Stimulated activated CD8-positive, alpha-beta memory T cell treated with anti-CD3 and anti-CD28 coated beads, Interleukin-15, amount 100 ng/mL, for 4 hours (primary cell): ENCODE measurements at places on chromosomes 1 and 21.

- DNase-seq = no peak
These were observed 25.3 kb downstream of the TFF3 start for GRCh38 chr21:42289926-42290325.

DNA sequence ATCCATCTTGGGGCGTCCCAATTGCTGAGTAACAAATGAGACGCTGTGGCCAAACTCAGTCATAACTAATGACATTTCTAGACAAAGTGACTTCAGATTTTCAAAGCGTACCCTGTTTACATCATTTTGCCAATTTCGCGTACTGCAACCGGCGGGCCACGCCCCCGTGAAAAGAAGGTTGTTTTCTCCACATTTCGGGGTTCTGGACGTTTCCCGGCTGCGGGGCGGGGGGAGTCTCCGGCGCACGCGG is 282 bp upstream of the SOD1 start:
- DNase-seq = no peak

GRCh38 chr1:41648230-41648629 is 163.7 kb upstream of the EDN2 start:
- DNase-seq = no peak

- DNase-seq = no peak
These were observed 236.6 kb downstream of the HHAT start for GRCh38 chr1:210565306-210565705.

GRCh38 chr1:5845376-5845775 is 146.8 kb downstream of the NPHP4 start:
- DNase-seq = no peak

DNA sequence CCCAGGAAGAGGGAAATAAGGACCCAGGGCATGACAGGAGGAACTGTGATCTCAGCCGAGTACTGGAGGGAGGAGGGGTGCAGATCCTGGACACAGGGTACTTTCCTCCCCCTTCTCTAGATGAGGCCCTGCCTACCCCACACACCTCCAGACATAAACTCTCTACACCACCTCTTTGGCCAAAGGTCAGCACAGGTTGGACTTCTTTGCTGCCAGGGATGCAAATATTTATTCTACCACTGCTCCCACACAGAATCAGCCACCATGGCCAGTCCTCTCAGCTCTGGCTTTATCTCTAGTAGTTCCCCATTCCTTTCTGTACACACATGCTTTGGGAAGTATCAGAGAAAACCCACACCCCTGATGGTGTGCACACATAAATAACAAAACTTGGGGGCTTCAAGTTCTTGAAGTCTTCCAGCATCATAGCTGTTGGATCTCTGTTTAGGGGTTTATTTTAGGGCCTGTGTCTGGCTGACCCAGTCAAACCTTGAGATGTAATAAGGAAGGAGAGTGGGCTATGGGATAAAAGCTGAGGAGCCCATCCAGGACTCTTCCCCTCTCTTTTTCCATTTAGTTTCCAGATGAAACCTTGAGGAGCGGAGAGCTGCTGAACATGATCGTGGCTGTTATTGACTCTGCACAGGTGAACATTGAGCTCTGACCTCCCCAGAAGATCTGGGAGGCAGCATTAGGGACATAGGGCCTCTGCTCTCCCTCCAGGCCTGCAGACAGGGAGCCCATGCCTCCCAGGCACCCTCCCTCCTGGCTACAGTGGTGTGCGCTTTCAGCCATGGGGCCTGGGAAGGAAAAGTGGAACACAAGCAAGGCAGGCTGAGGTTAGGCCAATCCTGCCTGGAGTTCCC is 6.7 kb upstream of the SLC27A3 start:
- no peak for DNase-seq

- no peak for DNase-seq
These were observed 32.4 kb downstream of the CDK18 start for GRCh38 chr1:205536759-205537361.

DNA sequence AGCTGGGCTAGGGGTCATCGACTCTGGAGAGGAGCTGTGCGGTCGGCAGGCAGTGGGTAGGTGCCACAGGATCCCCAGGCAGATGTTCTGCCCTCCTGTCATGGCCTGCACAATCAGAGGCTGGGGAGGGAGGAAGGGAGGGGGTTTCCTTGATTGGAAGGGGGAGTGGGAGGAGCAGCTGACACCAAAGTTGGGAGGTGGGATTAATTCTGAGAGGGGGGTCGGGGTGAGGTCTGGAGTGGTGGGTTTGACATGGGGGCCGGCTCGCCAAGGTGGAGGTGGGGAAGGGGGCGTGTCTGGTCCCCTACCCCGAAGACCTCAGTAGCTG is 651 bp upstream of the HPCA start:
- DNase-seq = no peak

- DNase-seq = no peak
These were observed at the start of gene DSCAM for GRCh38 chr21:40846587-40847411. DSCAM (minus strand) TSS chr21:40847158; CDS start chr21:40846661, 497 bp downstream.

GRCh38 chr1:15224259-15224869 is 22.7 kb upstream of the FHAD1 start:
- no peak for DNase-seq

- no peak for DNase-seq
These were observed 37.7 kb upstream of the IPO9 start for GRCh38 chr1:201791051-201791778.

DNA sequence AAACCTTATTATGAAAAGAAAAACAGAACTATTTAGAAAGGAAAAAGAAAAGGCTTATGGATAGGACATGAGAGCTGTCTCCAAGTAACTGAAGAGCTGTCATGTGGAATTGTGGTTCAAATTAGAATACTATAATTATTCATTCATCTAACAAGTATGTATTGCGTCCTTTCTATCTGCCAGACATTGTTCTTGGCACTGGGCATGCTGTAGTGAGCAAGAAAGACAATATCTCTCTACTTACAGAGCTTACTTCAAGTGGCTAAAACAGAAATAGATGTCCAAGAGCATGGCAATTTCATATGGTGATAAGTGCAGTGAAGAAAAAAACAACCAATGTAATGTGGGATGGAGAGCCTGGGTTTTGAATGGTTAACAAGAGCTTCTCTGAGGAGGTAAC is 413.0 kb downstream of the DPYD start:
- DNase-seq = no peak

GRCh38 chr1:232940262-232940661 is 10.1 kb upstream of the NTPCR start:
- DNase-seq = no peak

- no peak for DNase-seq
These were observed 9.7 kb downstream of the DESI2 start for GRCh38 chr1:244662599-244662998.

DNA sequence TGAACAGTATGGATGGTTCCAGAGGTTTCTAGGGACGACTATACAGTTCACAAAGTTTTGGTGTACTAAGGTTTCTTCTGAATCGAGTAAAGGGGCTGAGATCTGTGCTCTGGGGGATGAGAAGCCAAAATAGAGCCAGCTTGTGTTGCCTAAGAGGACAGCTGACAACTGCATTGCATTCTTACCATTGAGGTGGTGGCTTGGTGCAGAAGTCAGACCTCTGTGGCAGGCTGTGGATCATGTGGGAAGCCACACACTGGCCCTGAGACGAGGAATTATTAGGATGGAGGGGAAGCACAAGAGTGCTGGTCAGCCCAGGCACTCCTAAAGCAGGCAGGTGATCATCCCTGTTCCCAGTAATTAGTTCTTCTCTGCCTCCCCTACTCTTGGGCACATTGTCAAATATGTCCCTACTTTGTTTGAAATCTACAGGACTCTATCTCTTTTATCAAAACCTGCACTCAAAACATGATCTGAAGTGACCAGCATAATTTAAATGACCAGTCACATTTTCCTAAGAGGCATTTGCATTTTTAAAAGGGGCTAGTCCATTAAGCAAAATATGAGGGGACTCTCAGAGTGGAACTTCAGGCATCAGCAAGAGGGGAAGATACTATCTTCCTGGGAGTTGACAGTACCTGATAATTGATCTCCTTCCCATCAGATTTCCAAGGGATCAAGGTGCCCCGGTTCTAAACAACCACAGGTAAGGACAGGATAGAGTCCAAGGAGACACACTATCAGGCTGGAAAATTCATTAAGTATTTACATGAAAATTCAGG is at the start of gene FCRLB:
TSS of gene FCRLB (plus strand) at position 589 of the 782 bp plus-strand sequence. CDS start 1,129 bp downstream, outside the sequence.
- no peak for DNase-seq

DNA sequence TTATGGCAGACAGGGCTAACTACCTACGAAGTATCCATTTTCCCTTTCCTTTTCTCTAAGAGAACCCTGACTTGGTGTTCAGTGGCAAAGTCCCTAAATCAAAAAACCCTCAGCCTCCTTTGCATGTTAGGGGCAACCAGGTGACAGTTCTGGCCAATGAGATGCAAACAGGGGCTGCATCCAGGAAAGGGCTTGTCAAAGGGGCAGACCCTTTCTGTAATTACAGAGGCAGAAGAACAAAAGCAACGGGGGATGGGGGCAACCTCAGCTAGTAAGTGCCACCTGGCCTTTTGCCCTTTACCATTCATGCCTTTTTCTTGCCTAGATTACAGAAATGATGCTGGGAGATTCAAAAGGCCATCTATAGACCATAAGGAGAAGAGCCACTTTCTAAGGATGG is 34.4 kb downstream of the GLUL start:
- DNase-seq = no peak

DNA sequence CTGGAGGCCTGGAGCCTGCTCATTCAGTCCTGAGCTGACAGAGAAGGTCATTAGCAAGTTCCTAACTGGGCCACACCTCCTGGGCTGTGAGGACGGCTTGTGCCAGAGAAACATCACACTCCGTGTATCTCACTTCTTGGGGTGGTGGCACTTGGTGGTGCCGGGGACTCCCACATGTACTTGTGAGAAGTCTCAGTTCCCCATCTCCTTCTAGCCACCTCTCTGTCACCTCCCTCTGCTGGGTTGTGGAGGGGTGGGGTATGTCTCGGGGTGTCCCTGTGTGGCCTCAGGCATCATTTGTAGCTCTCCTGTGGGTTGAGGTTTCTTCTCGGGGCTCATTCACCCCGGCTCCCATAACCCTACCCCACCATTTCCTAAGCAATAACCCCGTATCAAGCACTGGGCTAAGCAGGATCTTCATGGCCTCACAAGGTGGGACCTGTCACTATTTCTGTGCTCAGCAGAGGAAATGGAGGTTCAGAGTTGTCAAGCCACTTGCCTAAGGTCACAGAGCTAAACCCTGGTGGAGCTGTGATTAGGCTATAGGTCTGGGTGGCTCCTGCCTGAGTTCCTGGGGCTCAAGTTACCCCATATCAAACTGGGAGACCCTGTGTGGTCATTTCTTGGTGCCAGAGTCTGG is 62.5 kb downstream of the UBIAD1 start:
- peak; percentile 1 for DNase-seq

GRCh38 chr1:42743317-42744147 is 3.5 kb upstream of the CLDN19 start:
- no peak for DNase-seq

- DNase-seq = no peak
These were observed 68.5 kb downstream of the ATP2B4 start for GRCh38 chr1:203695116-203695515.

GRCh38 chr1:44785501-44786137 is 2.4 kb downstream of the BEST4 start:
- no peak for DNase-seq

GRCh38 chr1:6775261-6776043 is 9.8 kb upstream of the CAMTA1 start:
- no peak for DNase-seq

DNA sequence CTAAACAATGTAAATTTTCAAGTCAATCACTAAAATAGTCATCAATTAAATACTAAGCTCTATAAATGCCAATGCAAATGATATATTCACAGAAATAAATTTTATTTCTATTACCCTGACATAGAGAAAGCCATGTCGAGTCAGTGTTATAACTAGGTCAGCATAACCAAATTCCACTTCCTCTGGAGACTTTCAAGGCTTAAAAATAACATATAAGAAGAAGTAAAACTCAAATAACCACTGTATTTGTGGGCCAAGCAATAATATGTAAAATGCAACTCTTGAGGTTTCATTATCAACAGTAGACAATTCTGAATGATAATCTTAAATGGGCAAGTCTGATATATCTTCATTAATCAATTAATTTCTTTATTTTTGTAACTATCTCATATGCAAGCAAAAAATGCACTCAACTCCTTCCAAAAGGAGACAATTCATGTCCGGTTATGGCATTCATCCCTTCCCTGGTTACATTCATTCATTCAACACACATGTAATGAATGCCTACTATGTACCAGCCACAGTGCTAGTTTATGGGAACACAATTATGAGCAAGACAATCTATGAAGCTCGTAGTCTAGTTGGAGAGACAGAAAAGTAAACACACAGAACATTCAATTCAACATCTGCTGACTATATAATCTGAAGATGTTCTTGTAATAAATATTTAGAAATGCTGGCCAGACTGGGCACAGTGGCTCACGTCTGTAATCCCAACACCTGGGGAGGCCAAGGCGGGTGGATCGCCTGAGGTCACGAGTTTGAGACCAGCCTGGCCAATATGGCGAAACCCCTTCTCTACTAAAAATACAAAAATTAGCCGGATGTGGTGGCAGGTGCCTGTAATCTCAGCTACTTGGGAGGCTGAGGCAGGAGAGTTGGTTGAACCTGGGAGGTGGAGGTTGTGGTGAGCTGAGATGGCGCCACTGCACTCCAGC is 37.1 kb upstream of the CAP1 start:
- no peak for DNase-seq

DNA sequence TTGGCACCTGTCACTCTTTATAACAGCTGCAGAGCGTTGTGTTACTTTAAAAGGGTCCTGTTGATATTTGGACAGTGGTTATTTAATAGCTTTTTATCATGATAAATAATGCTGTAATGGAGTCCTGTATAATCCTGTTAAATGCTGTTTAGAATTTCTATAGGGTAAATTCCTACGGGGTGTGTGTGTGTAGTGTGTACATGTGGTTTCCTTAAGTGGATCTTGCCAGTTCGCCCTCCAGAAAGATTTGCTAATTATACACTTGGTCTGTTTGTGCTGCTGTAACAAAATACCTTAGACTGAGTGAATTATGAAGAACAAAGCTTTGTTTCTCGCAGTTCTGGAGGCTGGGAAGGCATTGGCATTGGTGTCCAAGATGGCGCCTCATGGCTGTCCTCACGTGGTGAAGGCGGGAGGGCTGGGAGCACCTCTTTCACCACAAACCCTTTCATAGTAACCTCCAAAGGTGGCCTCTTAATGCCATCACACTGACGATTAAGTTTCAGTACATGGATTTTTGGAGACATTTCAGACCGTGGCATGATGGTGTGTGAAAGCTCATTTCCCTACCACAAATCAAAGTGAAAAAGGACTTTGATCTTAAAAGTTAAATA is 11.2 kb downstream of the PRMT2 start:
- no peak for DNase-seq

DNA sequence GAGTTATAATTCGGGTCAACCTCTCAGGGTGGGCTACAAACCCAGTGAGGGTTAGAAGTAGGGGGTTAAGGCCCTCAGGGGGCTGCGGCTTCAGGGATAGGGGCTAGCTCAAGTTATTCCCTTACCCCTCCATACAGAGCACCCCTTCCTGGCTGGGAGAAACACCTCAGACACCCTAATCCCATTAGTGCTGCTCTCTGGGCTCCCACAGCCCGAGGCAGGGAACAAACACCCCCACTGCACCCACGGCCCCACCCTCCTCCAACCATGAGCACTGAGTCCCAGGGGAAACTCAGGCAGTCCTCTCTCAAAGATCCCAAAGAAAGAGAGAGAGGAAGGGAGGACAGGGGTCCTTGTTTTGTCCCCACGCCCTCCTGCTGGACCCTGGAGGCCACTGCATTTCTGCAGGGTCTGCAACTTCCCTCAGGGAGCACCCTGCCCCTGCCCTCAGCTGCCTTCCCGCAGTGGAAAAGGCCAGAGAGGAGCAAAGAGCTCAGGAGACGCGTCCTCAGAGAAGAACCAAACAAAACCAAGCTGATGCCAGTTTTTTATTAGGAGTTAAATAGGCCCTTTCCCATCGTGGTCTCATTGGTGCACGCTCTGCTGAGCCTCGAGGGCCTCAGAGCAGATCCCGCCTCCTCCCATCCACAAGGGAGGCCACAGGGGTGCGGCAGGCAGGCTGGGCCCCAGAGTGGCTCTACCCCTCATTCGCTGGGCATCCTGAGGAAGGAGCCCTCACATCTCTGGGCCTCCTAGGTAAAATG is 1.4 kb upstream of the S100A4 start:
- DNase-seq = no peak
